ENCODE measurements at places on chromosomes 2 and 18. TPM values are rescaled to one million over a fixed set of nuclear protein-coding genes. Genes with fewer than 3 reads are reported as not detected.
A peak's percentile ranks its signal among the peaks of the same experiment; 100 is the strongest.

- DNase-seq: no peak
These were observed 971.0 kb upstream of the CDH2 start for GRCh38 chr18:29147944-29148343.

DNA sequence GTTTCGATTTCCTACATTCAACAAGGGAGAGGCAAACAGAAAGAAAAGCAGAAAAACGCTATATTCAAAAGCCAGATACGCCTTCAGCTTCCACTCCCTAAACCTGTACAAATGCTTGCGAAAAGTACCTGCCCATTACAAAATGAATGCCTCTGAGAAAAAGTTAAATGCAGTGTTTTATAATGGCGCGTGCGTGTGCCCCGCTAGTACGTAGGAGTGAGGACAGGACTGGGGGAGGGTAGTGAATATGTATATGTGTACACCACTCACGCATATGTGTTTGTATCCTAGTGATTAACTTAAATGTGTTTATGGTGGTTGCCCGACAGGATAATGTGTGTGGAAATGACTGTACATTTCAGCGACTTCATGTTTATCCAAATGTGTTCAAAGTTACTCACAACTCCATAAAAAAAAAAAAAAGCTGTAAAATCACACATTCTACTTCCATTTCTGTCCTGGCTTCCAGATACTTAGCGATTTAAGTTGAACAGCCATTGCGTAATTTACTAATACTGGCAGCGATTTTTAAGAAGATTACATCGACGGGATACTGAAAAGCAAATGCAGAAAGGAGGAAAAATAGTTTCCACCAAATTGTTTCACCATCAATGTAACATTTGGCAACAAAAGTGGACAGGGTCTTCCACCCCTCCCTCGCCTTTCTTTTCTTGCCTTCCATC lies 1.3 kb downstream of the NEUROD1 start:
- no peak for DNase-seq

DNA sequence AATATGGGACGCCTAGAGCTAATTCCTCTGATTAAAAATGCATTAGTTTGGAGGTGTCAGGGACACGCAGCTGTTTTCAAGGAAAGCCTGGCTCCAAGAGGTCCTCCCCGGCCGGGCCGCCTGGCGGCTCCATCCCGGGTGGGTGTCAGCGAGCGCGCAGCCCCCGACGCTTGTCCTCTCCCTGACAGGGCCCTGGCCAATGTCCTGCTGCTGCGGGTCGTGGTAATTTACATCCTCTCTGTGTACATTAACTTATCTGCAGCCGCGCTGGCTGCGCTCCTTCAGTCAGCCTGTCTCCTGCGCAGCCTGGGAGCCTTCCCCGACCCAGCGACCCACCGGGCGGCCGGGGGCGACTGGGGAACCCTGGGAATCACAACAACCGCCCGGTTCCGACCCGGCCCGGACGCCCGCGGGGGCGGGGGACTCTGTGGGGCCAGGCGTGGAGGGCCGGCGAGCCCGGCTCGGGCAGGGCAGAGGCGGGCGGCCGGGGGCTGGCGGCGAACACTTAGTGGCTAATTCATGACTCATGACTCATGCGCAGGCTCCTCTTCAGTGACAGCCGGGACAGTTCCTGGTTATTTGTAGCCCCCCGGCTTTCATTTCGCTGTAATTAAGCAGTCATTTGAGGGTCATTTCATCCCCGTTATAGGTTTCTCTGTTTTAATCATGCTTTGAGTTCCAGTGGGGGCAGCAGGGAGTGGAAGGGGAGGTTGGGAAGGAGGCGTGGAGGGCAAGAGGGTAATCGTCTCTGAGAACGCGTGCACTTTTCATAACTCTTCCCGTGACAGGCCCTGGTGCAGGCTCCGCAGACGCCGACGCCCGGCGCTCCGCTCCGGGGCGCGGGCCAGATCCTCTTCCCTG lies 141.9 kb upstream of the CTAGE1 start:
- DNase-seq: peak; percentile 53

FSIP2 gene
- total RNA-seq: 22.1 TPM

DYNAP gene
- not detected for total RNA-seq

ALPP gene
- total RNA-seq: not detected

REEP1 gene
- 6.1 TPM for total RNA-seq

ICA1L gene
- 1.6 TPM for total RNA-seq

ATP6V1B1 gene
- total RNA-seq: not detected
